ENCODE measurements at places on chromosomes 5 and 9.

- DNase-seq, result peak; percentile 48
These were observed 122.6 kb downstream of the APBA1 start for GRCh38 chr9:69549310-69550202.

GRCh38 chr9:37902796-37903646, 906 bp downstream of the SLC25A51 start:
- DNase-seq, result peak; percentile 38

DNA sequence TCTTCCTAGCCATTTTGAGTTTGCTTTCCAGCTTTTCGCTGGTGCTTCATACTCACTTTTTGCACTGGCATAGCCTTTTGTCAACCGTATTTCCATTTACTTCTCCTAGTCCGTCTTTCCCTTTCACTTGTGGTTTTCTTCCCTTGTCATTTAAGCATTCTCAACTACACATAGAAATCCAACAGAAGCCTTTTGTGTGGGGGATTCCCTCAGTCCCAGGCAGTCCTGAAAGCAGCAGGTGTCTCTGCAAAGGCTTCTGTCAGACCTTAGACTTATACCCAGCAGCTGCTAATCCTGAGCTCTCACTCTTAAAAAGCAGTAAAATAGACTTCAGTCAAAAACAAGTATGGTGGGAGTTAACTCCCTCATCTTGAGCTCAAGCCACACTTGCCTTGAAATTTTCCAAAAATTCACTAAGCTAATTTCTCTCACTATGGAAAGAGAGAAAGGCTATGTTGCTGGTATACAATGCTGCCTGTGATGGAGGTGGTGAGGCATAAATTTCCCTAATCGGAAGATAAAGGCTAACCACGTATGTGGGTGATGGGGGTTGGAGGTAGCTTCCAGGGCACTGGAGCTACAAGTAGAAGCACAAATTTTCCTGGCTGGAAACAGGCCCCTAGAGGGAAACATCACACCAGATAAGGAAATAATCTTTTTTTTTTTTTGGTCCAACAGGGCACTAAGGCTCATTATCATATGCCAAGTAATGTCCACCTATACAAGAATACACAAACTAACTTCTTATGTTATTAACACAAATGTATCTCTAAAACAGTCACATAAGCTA, 34.8 kb upstream of the IFNK start:
- no peak for DNase-seq

- no peak for DNase-seq
These were observed 85.8 kb downstream of the AOPEP start for GRCh38 chr9:94812343-94812742.

DNA sequence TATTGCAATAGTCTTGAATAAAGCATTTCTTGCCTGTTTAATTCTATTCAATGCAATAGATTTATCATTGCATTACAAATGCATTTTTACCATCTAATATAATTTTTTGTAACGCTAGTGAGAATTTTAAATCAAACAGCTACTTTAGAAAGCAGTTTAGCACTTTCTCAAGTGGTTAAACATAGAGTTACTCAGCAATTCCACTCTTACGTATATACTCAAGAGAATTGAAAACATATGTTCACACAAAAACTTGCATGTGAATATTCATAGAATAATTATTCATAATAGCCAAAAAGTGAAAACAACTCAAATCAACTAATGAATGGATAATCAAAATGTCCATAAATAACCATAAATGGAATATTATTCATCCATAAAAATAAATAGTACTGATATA, 244.7 kb downstream of the TMEM167A start:
- no peak for DNase-seq

DNA sequence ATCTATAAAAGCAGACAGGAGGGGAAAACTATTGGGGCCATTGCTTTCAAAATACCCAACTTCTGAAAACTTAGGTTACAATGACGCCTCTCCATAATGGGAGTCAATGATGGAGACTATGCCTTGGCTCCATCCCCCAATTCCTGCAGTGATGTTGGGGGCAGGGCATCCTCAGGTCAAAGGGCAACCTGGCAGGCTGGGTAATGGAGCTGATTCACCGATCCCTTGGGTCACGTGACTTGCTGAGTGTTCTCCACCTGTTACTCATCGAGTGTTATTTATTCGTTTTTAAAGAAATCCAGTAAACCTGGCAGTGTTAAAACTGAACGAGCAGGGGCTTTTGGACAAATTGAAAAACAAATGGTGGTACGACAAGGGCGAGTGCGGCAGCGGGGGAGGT, 244.4 kb downstream of the FAM114A2 start:
- DNase-seq, result no peak

- peak; percentile 19 for DNase-seq
These were observed 729 bp upstream of the TMEM38B start for GRCh38 chr9:105693435-105694189.

- DNase-seq, result no peak
These were observed 79.2 kb downstream of the MAST4 start for GRCh38 chr5:66675406-66675805.

DNA sequence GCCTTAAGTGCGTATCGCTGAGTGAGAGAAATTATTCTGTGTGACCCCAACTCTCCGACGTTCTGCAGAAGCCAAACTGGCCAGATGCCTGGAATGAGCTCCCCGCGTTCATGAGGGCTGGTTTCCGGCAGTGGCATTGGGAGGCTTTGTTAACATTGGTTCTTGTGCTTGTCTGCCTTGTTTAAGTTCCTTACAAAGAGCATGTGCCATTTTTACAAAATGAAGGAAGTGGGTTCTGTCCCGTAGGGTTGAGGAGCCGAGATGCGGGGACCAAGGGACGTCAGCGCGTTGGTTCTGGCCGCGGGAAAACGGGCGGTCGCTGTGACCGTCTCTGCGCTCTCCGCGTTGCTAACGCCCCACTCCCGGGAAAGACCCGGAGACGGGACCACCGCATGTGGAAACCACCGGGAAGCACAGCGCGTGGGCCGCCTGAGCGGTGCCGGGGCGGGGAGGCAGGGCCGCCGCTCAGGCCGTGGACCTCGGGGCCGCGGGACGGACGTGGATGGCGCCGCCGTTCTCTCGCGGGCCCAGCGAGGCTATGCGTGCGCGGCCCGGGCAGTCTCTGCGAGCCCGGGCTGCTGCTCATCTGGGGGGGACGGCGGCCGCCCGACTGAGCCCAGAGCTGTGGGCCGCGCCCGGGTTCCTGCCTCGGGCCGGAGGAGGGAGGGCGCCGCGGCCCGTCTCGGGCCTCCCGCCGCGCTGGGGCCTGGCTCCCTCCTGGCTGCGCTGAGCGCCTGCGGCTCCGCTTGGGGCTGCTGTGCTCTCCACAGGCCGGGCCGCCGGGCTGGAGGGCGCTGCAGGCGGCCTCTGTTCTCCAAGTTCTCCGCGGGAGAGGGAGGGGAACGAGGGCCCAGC, 13.4 kb downstream of the RABL6 start:
- no peak for DNase-seq

DNA sequence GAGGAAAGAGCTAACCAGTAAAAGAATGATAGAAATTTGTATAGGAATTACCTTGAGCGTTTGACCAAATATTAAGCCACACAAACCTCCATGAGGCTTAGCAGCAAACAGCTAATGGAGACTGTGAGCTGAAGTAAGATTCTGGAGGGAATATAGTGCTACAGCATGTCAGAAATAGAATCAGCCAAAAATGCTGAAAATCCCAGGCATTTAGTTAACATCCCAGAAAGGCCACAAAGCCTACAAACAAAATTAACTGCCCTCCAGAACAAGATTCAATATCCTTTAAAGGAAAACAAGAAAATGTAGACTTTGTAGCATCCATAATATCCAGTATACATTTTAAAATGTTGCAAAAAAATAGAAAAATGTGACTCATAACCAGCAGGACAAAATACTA, 257.8 kb upstream of the TUSC1 start:
- DNase-seq, result no peak

GRCh38 chr9:37977851-37978480, 74.0 kb upstream of the SLC25A51 start:
- no peak for DNase-seq

DNA sequence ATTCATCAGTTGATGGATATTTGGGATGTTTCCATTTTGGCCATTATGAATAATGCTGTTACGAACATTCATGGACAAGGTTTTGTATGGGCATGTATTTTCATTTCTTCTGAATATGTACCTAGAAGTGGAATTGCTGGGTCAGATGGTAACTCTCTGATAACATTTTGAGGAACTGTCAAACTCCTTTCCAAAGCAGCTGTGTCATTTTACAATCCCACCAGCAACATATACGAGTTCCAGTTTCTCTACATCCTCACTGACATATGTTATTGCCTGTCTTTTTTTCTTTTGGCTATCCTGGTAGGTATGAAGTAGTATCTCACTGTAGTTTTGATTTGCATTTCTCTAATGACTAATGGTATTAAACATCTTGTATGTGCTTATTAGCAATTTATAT, 86.7 kb downstream of the PRKACG start:
- DNase-seq, result peak; percentile 54

DNA sequence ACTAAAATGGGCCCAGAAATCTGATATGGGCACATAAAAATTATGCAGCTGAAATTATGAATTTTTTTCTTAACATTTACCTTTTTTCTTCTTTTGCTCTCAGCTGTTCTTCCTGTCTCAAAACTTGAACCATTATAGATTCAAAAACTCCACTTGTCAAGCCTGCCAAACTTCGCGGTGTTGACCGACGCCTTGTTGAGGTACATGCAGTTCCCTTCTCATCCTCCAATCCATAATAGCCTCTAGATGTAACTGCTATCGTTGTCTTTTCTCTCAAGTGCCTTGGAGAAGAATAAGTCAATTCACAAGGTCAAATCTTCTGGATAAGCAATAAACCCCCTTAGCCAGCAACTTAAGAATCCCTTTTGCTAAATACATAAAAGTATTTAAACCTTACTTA, 27.2 kb downstream of the RANBP6 start:
- no peak for DNase-seq

DNA sequence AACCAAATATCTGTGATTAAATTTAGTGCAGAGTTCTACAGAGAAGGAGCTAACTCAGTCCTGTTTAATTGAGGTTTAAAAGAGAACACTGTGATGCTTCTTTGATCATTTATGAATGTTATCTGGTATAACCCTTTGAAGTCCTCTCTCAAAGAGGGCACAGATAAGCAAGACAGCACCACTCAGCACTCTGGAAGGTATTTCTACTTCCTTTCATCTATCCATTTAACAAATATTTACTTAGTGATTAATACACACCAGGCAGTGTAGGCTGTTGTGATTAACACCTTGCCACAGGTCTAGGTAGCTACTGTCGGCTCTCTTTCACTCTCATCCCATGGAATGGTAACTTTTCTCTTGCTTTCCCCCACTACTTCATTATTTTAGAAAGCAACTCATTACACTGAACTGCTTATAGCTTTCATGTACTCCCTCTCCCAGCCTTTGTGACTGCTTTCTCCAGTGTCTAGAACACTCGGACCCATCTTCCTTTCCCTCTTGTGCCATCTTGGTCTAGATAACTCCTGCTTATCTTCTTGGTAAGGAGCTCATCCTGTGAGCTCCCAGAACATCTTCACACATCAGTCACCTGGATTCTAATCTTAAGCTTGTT, 54.7 kb downstream of the GLDC start:
- no peak for DNase-seq

- no peak for DNase-seq
These were observed 173.9 kb downstream of the HSPA4 start for GRCh38 chr5:133225671-133226152.

GRCh38 chr5:179797741-179798140, 4.0 kb downstream of the LTC4S start:
- no peak for DNase-seq

GRCh38 chr9:76609285-76610010, 150.5 kb downstream of the GCNT1 start:
- no peak for DNase-seq

DNA sequence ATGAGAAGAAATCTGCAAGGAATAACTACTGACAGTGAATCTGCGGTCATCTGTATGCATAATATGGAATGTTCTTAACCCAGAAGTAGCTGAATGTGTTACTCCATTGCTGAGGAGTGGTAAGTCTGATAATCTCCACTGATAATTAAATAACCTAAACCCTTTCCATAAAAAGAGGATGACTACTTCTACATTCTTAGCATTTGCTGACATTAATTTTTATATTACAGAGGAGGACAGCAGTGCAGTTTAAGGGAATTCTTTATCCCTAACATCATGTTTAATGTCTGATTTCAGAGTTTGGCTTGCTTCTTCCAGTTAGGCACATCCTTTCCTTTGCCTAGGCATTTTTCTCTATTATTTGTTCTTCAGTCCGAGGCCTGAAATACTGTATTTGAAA, 52.2 kb downstream of the CDC42SE2 start:
- no peak for DNase-seq

- DNase-seq, result no peak
These were observed 58.3 kb downstream of the BAAT start for GRCh38 chr9:101326501-101326900.

DNA sequence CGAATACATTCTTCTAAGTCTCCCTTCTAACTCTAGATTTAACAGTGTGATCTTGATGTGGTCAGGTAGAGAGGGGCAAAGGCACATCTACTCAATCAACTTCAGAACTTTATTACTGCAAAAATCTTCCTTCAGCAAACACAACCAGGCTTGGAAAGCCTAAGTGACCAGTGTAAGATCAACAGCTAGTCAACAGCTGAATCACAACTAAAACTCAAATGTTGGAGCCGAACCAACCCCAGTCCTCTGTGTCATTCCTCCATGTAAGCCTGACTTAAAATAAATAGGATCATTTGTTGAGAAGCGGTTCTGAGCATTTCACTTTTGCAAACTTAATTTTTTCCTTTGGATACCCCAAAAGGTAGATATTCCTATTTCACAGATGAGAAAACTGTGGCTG, 352.7 kb downstream of the EBF1 start:
- no peak for DNase-seq

DNA sequence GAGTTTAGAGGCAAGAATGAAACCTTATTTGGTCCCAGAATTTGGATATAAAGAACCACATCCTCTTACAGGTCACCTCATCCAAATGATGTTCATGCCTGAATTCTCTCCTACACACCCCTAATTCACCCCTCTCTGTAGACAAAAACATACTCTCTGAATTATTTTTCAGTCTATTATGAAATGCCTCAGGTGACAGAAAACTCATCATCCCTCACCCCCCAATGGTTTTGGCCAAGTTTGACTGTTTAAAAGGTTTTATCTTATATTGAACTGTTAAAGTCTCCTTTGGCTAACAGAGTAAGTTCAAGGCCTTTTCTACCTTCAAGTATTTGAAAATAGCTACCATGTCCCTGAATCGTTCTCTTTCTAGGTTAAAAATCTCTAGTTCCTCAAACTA, 2.3 kb upstream of the CD180 start:
- no peak for DNase-seq

DNA sequence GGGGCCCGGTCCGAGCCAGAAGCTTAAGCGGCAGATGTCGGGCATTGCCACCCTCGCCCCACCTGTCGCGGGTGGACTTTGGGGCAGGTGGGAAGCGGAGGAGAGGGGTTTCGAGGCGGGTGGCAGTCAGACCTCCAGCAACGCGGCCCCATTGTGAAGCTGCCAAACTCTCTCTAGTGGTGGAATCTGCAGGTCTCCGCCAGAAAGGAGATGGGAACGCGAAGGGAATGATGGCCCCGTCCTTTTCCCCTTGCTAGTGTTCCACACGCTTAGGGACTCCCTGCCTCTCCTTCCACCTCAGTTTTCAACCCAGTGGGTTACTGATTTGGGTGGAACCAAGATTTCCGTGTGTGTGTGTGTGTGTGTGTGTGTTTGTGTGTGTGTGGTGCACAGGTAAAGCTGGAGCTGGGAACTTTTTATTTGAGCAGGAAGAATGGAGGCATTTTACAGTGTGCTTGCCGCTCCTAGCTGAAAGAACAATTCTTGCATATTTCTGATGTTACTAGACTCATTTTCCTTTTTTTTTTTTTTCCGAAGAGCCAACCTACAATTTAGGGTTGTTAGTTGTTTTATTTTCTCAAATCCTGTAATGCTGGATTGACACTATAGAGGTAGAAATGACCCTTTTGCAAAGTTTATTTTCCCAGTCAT, 1.3 kb downstream of the MACIR start:
- no peak for DNase-seq

- DNase-seq, result peak; percentile 40
These were observed at the start of gene MYO10 for GRCh38 chr5:16936150-16936988. Gene MYO10, minus strand, starts transcription at chr5:16936288. Its CDS starts 480 bp downstream, at chr5:16935808.

Data from hematopoietic multipotent progenitor cell treated with erythropoietin and hydrocortisone succinate and interleukin-3 and kit ligand, for 8 days (in vitro differentiated cells).